LHCN-M2 (cell line): ENCODE measurements at places on chromosomes 5 and 9.
A peak's percentile ranks its signal among the peaks of the same experiment; 100 is the strongest.

GRCh38 chr5:132238169-132238744 lies 10.6 kb upstream of the P4HA2 start:
- peak; percentile 69 for DNase-seq

DNA sequence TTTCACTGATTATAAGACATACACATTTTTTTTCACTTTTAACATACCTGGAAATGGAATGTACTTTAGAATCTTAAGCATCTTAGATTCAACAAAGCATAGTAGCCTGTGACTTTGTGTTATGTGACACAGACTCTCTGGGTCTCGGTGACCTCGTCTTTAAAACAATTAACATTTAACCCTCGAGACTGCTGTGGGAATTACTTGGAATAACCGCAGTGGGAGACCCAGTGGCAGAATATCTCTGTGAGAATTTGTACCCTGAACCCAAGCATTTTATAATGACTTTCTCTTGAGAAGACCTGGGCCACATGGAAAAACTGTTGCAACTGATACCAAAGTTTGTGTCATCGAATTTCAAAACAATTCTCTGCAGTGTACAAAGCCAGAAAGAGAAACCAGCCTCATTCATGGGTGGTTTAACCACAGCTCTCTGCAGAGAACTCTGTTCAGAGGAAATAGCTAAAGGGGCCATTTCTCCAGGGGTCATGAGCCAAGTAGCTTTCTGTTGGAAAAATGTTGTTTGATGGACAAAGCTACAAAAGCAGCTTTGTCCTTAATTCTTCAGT lies 10.0 kb upstream of the RETREG1 start:
- peak; percentile 26 for DNase-seq

GRCh38 chr9:93464395-93464794 lies 11.0 kb upstream of the FAM120AOS start:
- DNase-seq: no peak

- no peak for DNase-seq
Observed at GRCh38 chr9:131545786-131546335, 538 bp downstream of the PRRT1B start.

- DNase-seq: no peak
Observed at GRCh38 chr9:10604927-10605326, 7.9 kb downstream of the PTPRD start.

GRCh38 chr5:180830253-180831138 lies 27.9 kb upstream of the MGAT1 start:
- peak; percentile 54 for DNase-seq

GRCh38 chr5:96885518-96886338 lies 9.4 kb downstream of the ERAP2 start:
- DNase-seq: no peak

DNA sequence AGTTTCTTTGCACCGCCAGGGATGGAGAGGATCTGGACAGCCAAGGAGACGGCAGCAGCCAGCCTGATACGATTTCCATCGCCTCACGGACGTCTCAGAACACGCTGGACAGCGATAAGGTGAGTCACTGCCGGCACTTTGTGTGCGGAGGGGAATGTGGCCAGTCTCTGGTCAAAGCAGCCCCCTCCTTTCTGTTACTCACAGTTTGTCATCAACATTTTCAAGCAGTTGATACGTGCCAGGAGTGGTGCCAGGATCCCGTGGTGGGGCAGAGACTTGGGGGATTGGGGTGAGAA lies 175.1 kb upstream of the OTULINL start:
- DNase-seq: peak; percentile 96

DNA sequence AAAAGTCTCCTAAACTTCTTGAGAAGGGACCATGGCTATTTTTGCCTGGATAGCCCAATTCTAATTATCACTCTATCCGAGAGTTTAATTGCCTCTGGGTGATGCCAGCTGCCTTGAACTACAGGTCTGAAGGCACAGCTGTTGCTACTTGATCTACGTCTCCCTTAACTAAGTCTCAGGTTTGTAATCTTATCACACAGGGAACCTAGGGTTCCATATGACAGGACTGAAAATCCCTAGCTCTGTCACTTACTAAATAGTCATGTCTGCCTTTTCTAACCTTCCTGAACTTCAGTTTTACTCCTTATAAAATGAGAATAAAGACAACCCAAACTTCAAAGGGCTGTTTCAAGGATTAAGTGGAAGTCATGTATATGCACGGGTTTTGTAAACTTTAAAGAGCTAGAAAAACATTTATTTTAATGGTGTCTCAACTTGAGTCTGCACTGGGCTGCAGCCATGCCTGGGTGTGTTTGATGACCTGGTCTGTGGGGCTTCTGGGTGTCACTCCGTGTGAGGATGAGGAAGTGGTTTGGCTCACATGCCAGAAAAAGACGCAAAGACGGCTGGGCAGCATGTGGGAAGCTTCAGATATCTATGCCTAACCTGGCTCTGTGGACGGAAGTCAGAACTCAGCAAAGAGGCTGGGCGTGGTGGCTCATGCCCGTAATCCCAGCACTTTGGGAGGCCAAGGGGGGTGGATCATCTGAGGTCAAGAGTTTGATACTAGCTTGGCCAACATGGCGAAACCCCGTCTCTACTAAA lies 129.3 kb upstream of the SLC44A1 start:
- DNase-seq: peak; percentile 5

DNA sequence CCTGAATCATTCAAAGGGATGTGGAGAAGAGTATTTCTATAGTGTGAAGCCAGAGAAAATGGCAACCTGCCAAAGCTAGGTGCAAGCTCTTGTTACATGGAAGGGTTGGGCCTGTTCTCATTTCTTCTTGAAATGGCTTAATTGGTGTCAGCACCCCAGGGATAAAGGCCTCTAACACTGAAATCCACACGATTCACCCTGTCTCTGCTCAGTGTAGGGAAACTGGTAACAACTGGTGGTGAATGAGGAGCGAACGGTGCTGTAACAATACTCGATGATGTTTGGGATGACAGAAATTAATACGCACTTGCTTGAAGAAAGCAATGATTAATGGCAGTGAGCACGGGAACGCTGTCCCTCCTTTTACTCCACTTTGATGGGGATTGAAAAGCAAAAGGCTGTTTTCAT lies 16.2 kb downstream of the PBX3 start:
- peak; percentile 37 for DNase-seq

GRCh38 chr5:74054139-74054538 lies 428.1 kb downstream of the ARHGEF28 start:
- DNase-seq: no peak
